Amniotic stem cell (primary cell): ENCODE measurements at places on chromosomes 2 and 18.
A peak's percentile ranks its signal among the peaks of the same experiment; 100 is the strongest.

- no peak for DNase-seq
Observed at GRCh38 chr2:74778381-74779264, 55.3 kb upstream of the HK2 start.

GRCh38 chr2:194700726-194701125 is 956.3 kb upstream of the SLC39A10 start:
- DNase-seq = no peak

DNA sequence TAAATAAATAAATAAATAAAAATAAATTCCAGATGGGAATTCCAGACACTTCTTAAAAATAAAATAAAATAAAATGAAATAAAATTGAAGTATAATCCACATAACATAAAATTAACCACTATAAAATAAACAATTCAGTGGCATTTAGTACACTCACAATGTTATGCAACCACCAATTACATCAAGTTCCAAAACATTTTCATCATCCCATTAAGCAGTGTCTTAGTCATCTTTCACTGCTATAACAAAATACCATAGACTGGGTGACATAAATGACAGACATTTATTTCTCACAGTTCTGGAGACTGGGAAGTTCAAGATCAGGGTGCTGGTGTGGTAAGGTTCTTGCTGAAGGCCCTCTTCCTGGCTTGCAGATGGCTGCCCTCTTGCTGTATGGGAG is 22.6 kb upstream of the PROKR1 start:
- DNase-seq = no peak

DNA sequence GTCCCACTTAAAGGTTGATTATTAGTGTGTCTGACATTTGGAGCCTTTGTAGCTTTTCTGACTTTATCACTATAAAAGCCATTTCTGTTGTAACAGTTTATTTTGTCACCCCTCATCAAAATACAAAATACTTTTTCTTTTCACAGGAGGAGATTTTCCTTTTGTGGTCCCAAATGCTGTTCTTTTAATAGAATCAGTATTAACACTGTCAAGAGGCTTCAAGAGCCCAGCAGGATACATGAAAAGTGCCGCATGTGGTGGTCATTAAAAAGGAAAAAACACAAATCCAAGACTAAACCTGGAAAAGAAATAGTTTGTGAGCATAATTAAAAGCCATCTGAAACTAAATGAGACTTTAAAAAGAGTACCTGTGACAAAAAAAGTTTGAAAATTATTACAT is 515.7 kb downstream of the DCDC2C start:
- no peak for DNase-seq

DNA sequence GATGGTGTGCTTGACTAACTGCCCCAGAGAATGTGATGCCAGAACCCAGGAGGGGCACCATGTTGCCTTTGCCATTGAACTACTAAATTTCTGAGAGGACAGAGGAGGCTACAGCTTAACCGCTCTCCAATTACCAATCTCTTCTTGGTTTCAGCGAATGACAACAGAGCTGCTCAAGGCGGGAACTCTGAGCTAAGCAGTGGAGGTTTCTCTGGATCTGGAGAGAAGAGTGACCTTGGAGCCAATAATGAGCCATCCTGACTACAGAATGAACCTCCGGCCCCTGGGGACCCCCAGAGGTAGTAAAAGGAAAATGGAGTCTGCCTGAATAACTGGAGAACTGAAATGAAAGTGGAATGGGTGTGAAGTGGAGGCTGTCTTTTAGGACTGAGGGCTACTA is 53.2 kb downstream of the DIS3L2 start:
- DNase-seq = no peak

- DNase-seq = no peak
Observed at GRCh38 chr2:49465157-49465831, 311.0 kb upstream of the FSHR start.

- peak; percentile 27 for DNase-seq
Observed at GRCh38 chr2:54999182-54999581, 51.1 kb downstream of the RTN4 start.

DNA sequence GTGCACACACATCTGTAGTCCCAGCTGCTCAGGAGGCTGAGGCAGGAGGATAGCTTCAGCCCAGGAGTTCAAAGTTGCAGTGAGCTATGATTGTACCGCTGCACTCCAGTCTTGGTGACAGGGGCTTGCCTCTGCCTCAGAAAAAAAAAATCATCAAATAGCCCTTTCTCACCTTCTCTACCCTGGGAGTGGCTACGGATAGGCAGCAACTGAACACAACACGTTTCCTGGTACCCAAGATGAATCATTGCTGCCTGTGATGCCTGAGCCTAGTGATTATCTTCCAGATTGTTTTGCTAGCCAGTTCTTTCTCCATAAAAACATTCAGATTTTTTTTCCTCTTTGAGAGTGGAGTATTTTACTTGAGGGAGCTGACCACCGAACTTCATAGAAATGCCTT is 13.5 kb downstream of the INPP4A start:
- no peak for DNase-seq

DNA sequence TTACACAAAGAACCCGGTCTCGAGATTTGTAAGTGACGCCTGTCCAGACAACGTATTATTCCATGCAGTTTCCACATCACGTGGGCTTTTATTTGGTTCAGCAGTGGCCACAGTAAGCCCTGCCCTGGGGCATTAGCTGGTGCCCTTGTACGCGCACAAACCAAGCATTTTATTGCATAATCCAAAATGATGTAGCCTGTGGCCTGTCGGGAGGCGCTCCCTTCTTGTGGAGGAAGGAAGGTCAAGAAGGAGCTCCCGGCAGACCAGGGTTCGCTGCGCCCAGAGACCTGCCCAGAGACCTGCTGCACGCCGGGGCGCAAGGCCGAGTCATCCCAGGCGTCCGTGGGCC is 179.6 kb upstream of the ALKAL2 start:
- no peak for DNase-seq

GRCh38 chr2:237631801-237632585 is 4.6 kb downstream of the LRRFIP1 start:
- DNase-seq = no peak
